SJCRH30 (cell line): ENCODE measurements at places on chromosomes 11 and 22.

- no peaks in the 10 kb centered on the region for H3K27me3 ChIP-seq
- no peak for DNase-seq
- H3K36me3 ChIP-seq: no peaks in the 10 kb centered on the region
- no peak overlapping the region for H3K27ac ChIP-seq
- peaks cover 21% of the 10 kb centered on the region for H3K4me1 ChIP-seq
- no peak overlapping the region for H3K4me3 ChIP-seq
Observed at GRCh38 chr11:75514596-75514995, 11.1 kb downstream of the GDPD5 start.

- H3K27me3 ChIP-seq: no peaks in the 10 kb centered on the region
- H3K36me3 ChIP-seq: no peaks in the 10 kb centered on the region
- H3K4me3 ChIP-seq: no peak overlapping the region
- DNase-seq: no peak
Observed at GRCh38 chr11:70867281-70868047, 384.9 kb downstream of the SHANK2 start.

GRCh38 chr22:18103527-18104269, 6.9 kb upstream of the TUBA8 start:
- no peaks in the 10 kb centered on the region for H3K36me3 ChIP-seq
- no peaks in the 10 kb centered on the region for H3K4me1 ChIP-seq
- no peaks in the 10 kb centered on the region for H3K27me3 ChIP-seq
- DNase-seq: no peak
- no peak overlapping the region for H3K4me3 ChIP-seq
- H3K27ac ChIP-seq: no peak overlapping the region

- no peaks in the 10 kb centered on the region for H3K27me3 ChIP-seq
- no peak overlapping the region for H3K4me3 ChIP-seq
- no peaks in the 10 kb centered on the region for H3K36me3 ChIP-seq
- no peak overlapping the region for H3K27ac ChIP-seq
Observed at GRCh38 chr11:13291800-13292199, 14.2 kb downstream of the BMAL1 start.

- H3K36me3 ChIP-seq: no peaks in the 10 kb centered on the region
- no peaks in the 10 kb centered on the region for H3K4me1 ChIP-seq
- no peaks in the 10 kb centered on the region for H3K27me3 ChIP-seq
- H3K4me3 ChIP-seq: no peak overlapping the region
- peak; percentile 89 for DNase-seq
Observed at GRCh38 chr11:70650075-70650909, 252.0 kb downstream of the CTTN start.

GRCh38 chr11:127334466-127334865, 333.9 kb upstream of the KIRREL3 start:
- no peak overlapping the region for H3K27ac ChIP-seq
- H3K27me3 ChIP-seq: no peaks in the 10 kb centered on the region
- H3K4me1 ChIP-seq: no peaks in the 10 kb centered on the region

- no peaks in the 10 kb centered on the region for H3K4me1 ChIP-seq
- no peak overlapping the region for H3K27ac ChIP-seq
- DNase-seq: no peak
- no peaks in the 10 kb centered on the region for H3K27me3 ChIP-seq
Observed at GRCh38 chr11:132161403-132162078, 791.1 kb downstream of the NTM start.

DNA sequence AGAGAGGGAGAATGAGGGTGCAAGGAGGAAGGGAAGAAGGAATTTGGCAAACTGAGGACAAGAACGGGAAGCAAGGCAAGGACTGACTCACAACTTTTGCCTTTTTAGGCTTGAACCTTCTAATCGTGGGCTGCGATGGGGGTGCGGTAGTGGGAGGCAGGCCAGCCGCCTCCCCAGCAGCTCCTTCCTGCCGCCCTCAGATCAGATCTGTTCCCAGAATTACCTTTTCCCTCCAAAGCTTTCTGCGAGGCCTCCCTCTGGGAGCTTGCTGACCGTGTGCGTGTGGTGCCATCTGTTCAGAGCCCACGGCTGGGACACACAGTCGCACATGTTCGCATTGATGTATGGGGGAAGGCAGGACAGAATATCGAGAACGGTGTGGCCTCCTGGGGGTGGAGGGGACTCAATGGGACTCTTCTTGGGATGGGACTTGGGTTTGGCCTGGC, 86.9 kb upstream of the PARVA start:
- H3K4me3 ChIP-seq: no peak overlapping the region
- H3K36me3 ChIP-seq: no peaks in the 10 kb centered on the region
- H3K4me1 ChIP-seq: peaks cover 26% of the 10 kb centered on the region
- no peak for DNase-seq

DNA sequence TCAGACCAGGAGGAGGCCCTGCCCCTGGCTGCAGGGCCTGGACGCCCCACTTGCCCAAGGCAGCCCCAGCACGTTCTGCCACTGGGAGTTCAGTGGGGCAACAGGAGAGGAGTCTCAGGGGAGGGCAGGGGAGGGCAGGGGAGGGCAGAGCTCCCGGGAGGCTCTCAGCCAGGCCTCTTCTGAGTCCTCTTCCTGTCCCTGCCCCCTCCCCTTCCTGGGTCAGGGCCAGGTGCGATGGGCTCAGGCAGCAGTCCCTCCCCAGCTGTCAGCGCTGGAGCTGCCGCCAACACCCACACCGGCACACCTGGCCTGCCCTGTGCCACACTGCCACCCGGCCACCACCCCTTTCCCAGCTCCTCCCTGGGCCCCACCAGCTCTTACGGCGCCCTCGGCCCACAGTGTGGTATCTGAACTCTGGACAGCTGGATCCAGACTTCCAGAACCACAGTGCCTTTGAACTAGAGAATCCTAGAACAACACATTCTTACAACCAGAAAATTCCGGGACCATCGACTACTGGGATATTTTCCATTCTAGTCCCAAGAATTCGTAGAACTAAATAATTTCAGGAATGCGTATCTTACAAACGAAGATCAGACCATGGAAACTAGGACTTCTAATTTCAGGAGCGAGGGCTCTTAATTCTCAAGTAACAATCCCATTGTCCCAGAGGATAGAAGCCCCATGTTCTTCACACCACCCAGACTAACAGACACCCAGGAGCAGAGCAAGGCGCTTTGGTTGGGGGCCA, 21.8 kb downstream of the RPL3 start:
- H3K27me3 ChIP-seq: no peaks in the 10 kb centered on the region
- H3K27ac ChIP-seq: peak overlapping the region; percentile 84
- H3K4me1 ChIP-seq: peaks cover 27% of the 10 kb centered on the region
- no peak overlapping the region for H3K4me3 ChIP-seq
- no peaks in the 10 kb centered on the region for H3K36me3 ChIP-seq

- no peak for DNase-seq
- H3K4me3 ChIP-seq: peak overlapping the region; percentile 86
- no peak overlapping the region for H3K27ac ChIP-seq
- peaks cover 17% of the 10 kb centered on the region for H3K4me1 ChIP-seq
- H3K27me3 ChIP-seq: no peaks in the 10 kb centered on the region
Observed at GRCh38 chr22:29270475-29271271, 2.6 kb downstream of the EWSR1 start.

DNA sequence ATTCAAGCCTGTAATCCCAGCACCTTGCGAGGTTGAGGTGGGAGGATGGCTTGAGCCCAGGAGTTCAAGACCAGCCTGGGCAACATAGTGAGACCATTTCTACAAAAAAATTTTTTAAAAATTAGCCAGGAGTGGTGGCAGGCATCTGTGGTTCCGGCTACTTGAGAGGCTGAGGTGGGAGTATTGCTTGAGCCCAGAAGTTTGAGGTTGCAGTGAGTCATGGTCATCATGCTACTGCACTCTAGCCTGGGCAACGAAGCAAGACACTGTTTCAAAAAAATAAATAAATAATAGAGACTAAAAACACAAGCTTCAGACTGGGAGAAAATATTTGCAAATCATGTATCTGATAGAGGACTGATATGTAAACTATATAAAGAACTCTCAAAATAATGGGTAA, 33.2 kb downstream of the BTBD10 start:
- DNase-seq: no peak
- H3K27me3 ChIP-seq: no peaks in the 10 kb centered on the region
- no peak overlapping the region for H3K27ac ChIP-seq
- no peak overlapping the region for H3K4me3 ChIP-seq
- H3K4me1 ChIP-seq: no peaks in the 10 kb centered on the region; the same call in 1 of the 2 replicates

- H3K27ac ChIP-seq: no peak overlapping the region
- no peaks in the 10 kb centered on the region for H3K36me3 ChIP-seq
- no peak overlapping the region for H3K4me3 ChIP-seq
- H3K4me1 ChIP-seq: no peaks in the 10 kb centered on the region
- peaks cover 26% of the 10 kb centered on the region for H3K27me3 ChIP-seq
- DNase-seq: no peak
Observed at GRCh38 chr11:45429719-45430118, 143.6 kb upstream of the SYT13 start.
